ENCODE measurements at places on chromosomes 12 and 14.

- no peak for DNase-seq
Observed at GRCh38 chr12:117000316-117000715, 89.6 kb downstream of the FBXW8 start.

GRCh38 chr12:124248941-124249825 is 45.7 kb upstream of the RFLNA start:
- DNase-seq = no peak

DNA sequence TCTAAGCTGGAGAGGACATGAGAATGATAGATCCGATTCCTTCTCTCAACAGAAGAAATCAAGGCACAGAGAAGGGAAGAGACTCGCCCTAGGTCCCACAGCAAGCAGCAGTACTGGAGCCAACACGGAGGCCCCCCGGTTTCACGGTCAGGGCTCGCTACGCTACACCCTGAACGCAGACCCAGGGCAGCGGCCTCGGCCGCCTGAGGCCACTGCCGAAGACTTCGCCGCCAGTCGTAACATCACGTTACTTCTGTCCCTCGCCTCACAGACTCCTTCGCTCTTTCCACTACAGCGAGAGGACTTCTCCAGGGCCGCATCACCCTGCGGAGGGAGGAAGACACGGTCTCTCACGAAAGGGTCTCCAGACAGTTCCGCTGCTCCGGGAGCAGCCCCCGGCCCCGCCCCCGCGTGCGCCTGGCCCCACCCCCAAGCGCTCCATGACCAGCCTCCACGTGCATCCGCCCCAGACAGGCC is 411 bp upstream of the DCAF4 start:
- no peak for DNase-seq

- no peak for DNase-seq
Observed at GRCh38 chr12:12933742-12934141, 18.2 kb downstream of the GPRC5D start.

- DNase-seq = no peak
Observed at GRCh38 chr12:113245695-113246477, 24.6 kb downstream of the TPCN1 start.

- DNase-seq = no peak
Observed at GRCh38 chr12:83143950-83144349, 457.2 kb downstream of the TMTC2 start.
